ENCODE measurements at places on chromosomes 4 and X.

GRCh38 chr4:48333587-48333986 is 7.7 kb upstream of the SLAIN2 start:
- no peak for DNase-seq

DNA sequence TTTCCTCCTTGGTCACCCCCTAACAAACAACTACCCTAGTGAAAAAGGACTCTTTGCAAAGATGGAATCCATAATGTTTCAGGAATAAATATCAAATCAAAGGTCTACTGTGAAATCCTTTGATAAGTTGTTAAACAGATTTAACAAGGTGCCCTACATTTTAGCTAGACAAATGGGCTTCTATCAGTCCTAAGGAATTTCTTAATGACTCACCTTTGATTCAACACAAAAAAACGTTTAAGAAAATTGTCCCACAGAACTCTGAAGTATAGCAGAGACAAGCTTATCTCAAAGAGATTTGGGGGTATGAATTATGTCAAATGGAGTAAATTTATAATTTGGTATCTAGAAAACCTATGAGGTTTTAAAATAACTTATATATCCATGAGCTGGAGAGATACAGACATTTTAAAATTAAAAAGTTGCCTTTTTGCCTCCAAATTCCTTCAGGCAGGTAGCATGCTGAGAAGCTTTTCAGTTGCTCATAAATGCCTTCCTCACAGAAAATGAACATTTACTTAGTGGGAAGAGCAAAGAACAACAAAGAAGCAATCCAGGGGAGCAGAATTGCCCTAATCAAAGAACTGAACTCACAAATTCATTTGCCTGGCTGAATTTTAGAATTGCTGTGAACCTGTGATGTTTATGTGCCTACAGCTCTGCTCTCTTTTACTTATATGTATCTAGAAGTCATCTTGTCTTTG is 649.3 kb downstream of the STPG2 start:
- no peak for DNase-seq

DNA sequence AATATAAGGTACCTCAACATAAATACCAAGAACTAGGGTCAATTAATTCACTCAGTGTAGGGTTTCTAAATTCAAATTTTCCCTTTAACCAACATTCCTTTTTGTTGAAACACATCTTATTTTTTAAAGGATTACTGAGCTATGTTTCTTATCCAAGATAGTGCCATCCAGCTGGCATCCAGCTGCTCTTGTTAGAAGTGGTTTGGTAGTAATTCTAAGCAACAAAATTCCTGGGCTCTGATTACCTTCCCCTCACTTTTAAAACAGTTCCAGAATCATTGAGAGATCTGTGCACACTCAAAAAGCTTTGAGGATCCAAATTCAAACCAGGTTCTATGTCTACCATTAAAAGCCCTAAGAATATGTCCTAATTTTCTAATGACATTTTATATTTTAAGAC is 583.7 kb downstream of the TRIML1 start:
- no peak for DNase-seq

GRCh38 chr4:560731-561291 is 15.3 kb downstream of the TMEM271 start:
- DNase-seq: no peak

- no peak for DNase-seq
Observed at GRCh38 chrX:154317391-154317995, 21.9 kb downstream of the TKTL1 start.

GRCh38 chrX:79100791-79101484 is 43.5 kb upstream of the GPR174 start:
- DNase-seq: no peak

GRCh38 chr4:62470020-62470419 is 1269.9 kb downstream of the ADGRL3 start:
- no peak for DNase-seq

DNA sequence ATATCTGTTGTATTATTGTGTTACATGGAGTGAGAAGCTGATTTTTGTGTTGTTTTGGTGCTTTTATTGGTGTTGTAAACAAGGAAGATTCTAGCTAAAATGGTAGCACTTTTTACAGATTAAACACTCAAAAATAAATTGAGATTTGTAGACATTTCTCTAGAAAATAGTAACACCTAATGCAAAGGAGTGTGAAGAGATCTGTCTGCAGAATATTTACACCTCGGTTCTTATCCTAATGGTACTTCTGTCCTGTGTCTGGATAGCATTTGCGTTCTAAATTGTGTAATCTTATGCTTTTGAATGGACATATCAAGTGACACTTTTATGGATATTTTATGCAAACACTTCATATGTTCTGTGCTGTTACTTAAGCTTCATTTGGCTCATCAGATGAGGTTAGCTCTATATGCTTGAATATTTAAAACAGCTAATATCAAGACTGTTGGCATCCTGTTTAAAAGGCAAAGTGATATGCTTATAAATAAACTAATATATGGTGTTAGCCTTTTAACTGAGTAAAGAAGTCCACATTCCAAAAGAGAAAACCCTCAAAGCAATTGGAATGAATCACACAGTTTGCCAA is 6.0 kb downstream of the PCDH7 start:
- DNase-seq: no peak

GRCh38 chrX:150879855-150880807 is 18.3 kb downstream of the CD99L2 start:
- no peak for DNase-seq

GRCh38 chr4:172802032-172802431 is 366.6 kb upstream of the GALNT7 start:
- DNase-seq: no peak

DNA sequence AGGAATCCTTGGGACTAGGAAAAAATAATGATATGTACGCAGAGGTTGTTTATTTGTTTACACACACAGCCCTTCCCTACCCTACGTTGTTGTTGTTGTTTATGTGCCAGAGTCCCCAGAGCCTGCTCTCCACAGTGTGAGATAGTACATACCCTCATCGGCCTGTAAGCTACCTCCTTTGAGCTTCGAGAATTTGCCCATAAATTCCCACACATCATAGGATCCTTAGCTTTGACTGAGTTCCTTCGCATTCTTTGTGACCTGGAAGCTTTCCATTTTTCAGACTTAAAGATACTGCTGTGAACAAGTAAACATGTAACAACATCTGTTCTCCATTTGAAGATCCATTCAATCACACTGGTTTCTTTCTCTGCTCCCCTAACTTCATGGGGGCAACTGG is 114.5 kb downstream of the IRF2 start:
- DNase-seq: no peak

- no peak for DNase-seq
Observed at GRCh38 chr4:3290476-3290875, 2.3 kb upstream of the RGS12 start.

DNA sequence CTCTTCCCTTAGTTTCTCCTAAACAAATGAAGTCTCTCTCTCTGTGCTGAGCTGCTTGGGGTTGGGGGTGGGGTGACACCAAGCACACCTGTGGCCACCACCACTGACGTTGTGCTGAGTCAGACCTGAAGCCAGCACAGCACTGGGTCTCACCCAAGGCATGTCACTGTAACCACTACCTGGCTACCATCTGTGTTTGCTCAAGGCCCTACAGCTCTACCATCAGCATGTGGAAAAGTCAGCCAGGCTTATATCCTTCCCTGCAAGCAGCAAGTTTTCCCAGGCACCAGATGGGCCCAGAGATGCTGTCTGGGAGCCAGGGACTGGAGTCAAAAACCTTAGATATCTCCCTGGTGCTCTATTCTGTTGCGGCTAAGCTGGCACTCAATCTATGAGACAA is 6.9 kb downstream of the CXCL10 start:
- DNase-seq: no peak

GRCh38 chr4:120723105-120723504 is 199.4 kb downstream of the PRDM5 start:
- DNase-seq: no peak

DNA sequence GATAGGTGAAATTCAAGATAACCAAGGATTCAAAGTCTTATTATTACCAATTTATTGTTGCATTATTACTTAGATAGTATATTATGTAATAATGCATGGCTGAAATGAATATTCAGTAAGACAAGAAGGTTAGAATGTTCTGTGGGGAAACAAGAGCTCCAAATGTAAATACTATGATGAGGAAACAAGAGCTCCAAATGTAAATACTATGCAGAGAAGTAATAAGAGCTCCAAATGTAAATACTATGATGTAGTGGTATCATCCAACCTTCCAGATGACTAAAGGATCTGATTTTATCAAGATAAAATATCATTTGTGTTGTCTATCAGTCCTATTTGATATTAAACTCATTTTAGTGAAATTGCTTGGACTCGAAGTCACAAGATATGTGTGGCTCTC is 82.2 kb upstream of the PCDH18 start:
- no peak for DNase-seq

DNA sequence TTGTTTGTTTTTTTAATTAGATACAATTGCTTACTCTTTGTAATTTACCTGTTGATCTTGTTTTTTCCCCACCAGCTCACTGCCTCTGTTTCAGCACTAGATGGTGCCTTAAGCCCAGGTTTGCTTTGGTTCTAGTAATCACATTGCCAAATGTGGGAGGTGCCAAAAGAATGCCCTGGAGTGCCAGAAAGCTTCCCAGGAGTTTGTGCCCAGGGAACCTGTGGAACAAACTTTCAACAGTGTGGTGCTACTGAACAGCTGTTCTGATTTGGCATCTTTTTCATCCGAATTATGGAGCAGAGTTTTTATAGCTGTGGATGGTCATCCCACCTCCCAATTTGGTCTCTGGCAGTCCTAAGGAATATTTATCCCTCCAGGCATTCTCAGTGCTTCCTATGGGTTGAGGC is 1000.7 kb downstream of the STIM2 start:
- no peak for DNase-seq

DNA sequence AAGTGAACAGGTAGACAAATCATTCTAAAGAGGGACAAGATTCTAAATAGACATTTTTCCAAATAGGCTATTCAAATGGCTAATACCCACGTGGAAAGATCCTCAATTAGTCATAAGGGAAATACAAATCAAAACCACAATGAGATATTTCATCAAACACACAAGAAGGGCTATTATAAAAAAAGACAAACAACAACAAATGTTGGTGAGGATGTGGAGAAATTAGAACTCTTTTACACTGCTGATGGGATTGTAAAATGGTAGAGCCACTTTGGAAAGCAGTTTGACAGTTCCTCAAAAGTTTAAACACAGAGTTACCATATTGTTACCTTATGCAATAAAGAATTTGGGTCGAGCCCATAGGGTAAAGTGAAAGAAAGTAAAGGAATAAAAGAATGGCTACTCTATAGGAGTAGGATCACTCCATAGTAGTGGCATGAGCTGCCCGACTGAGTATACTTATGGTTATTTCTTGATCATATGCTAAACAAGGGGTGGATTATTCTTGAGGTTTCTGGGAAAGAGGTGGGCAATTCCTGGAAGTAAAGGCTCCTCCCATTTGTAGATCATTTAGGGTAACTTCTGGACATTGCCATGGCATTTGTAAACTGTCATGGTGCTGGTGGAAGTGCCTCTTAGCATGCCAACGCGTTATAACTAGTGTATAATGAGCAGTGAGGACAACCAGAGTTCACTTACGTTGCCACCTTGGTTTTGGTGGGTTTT is 58.9 kb upstream of the FAM9C start:
- DNase-seq: no peak

- no peak for DNase-seq
Observed at GRCh38 chr4:155170569-155170968, 37.9 kb upstream of the NPY2R start.

DNA sequence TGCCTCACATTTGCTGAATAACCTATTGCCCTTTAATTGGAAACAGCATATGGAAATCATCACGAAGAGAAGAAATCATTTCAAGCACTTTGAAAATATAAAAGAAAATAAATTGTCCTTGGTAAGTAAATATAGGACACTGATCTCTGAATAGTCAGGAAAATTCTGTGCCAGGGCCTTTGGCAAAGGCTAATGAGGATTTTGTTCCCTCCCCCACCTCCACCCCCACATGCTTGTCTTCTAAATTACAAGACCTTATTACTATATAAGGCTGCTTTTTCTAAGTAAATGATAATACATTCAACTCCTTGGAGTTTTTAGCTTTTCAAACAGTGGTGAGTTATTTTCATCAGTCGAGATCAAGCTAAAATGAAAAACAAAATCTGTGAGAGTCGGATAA is 15.8 kb downstream of the SYNPO2 start:
- DNase-seq: no peak

- no peak for DNase-seq
Observed at GRCh38 chr4:150827226-150827625, 187.9 kb downstream of the LRBA start.

GRCh38 chr4:138659037-138659811 is 356.4 kb upstream of the NOCT start:
- DNase-seq: no peak

GRCh38 chrX:134633832-134634231 is 24.4 kb downstream of the PLAC1 start:
- DNase-seq: no peak

DNA sequence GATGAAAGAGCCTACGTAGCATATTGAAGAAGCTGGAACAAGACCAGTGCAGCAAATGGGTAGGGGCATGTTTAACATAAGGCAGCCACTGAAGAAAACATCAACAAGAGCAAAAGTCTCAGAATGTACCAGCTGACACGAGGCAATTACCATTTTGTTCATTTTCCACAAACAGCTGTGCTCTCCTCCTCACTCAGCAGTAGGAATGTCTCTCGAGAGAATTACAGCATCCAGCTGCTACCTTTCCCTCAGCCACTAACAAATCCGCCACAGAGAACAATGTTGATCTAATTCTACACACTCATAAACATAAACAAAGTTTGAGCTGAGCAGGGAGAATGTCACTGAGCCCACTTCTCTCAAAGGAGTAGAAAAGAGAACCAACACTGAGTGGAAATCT is 68.0 kb downstream of the OPHN1 start:
- DNase-seq: no peak

- DNase-seq: no peak
Observed at GRCh38 chr4:124111922-124112321, 600.6 kb downstream of the ANKRD50 start.

DNA sequence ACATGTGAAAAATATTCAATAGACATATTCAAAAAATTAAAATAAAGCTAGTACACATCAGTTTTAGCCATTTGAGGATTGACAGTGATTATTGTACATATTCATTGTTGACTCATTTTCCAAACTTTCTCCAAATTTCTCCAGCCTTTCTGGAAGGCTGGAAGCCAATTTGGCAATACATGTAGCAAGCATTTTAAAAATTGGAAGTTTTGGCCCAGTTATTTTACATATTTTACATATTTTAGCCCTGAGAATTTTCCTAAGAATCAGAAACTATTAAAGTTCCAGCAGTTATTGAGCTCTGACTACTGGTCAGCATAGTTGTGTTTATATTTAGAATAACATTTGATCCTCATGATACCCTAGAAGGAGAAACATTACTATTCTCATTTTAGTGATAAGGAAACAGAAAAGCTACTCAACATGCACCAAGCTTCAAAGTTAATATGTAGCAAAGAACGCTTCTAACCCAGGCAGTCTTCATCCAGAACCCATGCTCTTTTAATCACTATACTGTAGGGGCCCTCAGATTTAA is 3.2 kb downstream of the CABS1 start:
- no peak for DNase-seq

- DNase-seq: no peak
Observed at GRCh38 chrX:46407753-46408130, 137.5 kb downstream of the ZNF674 start.

- DNase-seq: no peak
Observed at GRCh38 chr4:151628001-151628608, 132.7 kb downstream of the GATB start.

- no peak for DNase-seq
Observed at GRCh38 chr4:28227764-28228163, 1367.1 kb downstream of the STIM2 start.

Data from stimulated activated CD4-positive, alpha-beta T cell treated with anti-CD3 and anti-CD28 coated beads, TNF-alpha, amount 100 ng/mL, for 48 hours (primary cell).